Activated CD4-positive, alpha-beta T cell treated with anti-CD3 and anti-CD28 coated beads, Interleukin-2, amount 50 U/mL, for 1 hour (primary cell): ENCODE measurements at places on chromosomes 16 and 17.

DNA sequence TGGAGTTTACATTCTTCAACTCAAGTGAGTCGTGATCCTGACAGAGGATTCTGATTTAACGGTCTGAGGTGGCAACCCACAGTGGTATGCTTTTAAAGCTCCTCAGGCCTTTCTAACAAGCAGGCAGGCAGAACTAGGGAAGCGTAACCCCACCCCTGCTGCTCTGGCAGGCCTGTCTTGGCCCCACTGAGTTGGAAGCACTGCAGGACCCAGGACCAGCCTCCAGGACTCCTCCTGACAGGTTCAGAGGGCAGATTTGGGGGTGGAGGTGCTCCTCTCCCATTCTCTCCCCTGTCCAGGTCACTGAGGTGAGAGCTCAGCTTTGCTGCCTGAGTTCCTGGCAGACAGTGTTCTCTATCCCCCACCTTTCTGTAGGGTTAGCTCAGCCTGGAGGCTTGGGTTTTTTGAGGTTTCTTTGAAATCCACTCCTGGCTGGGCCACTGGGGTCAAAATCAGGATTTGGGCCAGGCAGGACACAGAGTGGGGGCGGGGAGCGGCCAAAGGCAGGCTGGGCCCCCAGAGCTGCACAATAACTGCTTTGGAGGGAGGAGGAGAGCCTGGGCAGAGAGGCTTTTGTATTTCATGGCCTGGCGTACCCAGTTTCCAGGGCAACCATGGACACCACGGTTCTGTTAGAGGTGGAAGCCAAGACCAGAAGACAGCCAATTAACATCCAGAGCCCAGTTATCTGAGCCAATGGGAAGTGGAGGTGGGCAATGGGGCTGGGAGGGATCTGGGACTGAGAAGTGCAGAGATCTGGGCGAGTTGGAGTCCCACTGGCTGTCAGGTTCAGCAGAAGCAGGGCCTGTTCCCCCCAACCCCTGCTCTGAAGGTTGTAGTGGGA is 9.5 kb downstream of the MRPL27 start:
- no peak for DNase-seq

DNA sequence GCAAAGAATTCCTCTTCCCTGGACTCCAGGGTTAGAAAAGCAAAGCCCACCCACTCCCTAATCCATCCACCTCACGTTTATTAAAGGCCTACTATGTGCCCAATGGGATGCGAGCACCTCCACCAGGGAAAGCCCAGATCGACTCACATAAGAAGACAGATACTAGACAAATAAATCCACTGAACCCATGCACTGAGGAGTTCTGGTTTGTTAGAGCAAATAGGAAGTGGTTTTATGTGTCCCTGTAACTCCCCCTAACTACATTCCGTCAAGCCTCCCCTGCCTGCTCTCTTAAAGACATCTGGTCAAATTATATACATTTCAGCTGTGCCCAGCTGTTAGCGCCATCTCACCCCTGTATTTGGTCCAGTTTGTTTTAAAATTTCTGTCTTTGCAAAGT is 218.5 kb upstream of the RPL38 start:
- no peak for DNase-seq

DNA sequence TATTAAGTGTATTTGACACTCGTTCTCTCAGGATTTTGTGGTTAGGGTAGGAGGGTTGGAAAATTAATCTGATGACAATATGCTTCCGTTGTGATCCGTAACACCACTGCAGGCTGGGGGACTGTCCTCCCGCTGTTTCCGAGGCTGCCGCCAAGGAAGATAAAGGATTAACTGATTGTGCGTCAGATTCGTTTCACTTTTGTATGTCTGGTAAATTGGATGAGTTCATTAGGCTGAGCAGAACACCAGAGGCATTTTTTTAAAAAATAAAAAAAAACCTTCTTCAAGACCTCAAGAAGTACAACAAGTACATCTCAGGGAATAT is 486.7 kb upstream of the SALL1 start:
- no peak for DNase-seq

GRCh38 chr16:16139806-16140205 is 83.5 kb downstream of the ABCC6 start:
- no peak for DNase-seq

GRCh38 chr17:60390186-60390585 is 1.7 kb downstream of the USP32 start:
- DNase-seq = no peak

DNA sequence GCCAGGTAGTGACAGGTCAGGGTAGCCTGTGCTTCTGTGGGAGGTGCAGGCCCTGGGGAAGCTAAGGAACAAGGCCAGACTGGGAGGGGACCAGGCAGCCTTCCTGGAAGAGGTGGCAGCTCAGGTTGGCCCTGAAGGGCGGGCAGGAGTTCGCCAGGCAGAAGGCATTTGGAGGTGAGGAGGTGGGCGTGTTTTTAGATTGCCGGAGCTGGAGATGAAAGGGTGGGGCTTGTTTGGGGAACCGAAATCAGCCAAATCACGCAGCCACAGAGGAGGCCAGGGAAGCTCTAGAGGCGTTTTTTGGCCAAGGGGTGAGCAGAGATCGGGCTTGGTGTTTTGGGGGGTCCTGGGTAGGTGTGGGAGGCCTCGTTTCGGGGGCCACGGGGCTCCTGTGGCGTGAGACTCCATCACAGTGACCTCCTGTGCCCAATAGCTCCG is 7.6 kb downstream of the ADCY7 start:
- DNase-seq = peak; percentile 31

GRCh38 chr16:1709356-1709755 is 3.4 kb downstream of the MAPK8IP3 start:
- DNase-seq = no peak

GRCh38 chr16:85550953-85551924 is 61.9 kb upstream of the GSE1 start:
- DNase-seq = no peak

DNA sequence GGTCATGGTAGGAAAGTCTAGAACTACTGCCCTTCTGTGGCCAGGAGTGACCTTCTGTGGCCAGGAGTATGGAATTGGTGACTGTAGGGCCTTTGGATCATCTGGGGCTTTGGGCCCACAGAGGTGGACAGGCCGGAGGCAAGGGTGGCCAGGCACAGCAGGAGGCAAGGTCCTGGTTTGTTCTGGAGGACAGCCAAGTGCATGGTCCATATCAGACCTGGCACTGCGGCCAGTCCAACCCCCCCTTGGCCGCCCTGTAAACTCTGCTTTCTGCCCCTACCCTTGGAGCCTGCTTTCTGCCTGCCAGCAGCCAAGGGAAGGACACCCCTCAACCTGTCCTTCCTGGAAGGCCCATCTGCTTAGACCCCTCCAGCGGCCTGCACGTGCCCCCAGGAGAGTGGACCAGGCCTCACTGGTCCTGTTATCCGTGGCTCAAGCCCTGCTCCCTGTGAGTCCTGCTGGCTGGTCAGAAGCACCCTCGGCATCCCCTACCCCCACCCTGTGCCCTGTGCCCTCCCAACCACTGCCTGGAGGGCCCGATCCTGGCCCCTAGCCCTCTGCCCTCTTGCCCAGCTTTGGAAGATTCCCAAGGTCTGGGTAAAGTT is 2.3 kb upstream of the DCXR start:
- no peak for DNase-seq

DNA sequence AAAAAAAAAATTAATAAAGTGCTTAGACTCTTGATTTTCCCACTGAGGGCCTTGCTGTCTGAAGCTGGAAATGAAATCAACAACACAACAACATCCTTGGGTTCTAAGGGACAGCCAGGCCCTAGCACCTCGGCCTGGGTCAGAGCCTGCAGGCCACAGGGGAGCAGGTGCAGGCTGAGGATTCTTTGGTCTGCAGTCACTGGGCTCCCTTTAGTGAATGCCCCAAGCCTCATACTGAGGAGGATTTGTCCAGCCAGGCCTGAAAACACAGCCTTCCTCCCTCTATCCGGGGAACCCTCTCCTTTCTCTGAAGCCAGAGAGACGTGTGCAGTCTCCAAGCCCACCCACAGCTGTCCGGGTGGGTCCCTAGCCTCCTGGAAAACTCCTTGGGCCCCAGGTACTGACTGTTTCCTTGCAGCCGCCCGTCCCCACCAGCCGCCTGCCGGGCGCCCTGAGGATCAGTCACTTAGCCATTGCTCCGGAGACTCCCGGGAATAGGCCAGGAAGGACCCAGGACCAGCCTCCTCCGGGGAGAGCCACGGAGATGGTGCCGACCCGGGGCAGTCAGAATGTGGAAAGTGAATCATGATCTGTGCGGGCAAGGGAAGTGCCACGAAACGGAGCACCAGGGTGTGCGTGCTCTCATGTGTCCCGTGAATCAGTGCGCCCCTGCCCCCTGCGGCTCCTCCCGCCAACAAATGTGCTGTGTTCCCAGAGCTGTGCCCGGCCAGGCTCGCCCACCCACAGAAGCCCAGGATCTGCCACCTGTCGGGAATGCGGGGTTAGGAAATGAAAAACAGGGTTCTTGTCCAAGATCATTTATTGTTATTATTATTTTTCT is 91.0 kb downstream of the RTN4RL1 start:
- no peak for DNase-seq

GRCh38 chr17:50461550-50462132 is 7.0 kb downstream of the CHAD start:
- no peak for DNase-seq

DNA sequence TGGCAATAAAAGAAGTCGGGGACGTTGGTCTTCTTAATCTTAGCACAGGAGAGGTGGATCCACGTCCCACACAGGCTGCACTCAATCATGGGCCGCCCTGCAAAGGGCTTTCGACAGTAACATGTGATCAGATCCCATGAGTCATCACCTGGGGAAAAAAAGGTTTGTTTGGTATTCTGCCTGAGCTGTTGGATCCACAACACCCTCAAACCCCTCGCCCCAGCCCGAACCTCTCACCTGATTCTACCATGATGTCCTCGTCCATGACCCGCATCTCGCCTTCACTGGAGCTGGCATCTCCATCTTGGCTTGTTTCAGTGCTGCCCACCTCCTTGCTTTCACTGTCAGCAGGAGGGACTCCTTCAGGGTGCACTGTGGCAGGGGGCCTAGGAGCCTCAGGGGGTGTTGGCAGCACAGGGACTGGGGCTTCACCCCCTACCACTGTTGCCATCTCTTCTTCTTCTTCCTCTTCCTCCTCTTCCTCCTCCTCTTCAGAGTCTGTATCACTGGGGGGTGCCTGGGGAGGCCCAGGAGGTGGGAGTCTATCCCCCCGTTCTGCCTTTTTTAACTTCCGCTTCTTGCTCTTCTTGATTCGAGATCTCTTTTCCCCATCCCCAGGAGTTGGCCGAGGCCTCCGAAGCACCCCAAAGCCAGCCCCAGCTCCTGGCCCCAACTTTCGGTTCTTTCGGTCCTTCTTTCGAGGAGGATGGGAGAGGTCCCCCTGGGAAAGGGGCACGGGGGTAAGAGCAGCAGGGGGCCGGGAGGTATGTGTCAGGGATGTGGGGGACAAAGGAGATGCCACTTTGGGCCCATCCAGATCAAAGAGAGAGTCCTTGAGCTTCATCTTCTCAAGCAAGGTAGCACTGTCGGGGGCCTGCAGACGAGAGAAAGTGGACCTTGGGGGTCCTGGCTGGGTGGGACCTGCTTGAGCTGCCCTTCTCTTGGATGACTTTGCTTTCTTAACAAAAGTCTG is 1.7 kb upstream of the DVL2 start:
- DNase-seq = no peak

- DNase-seq = no peak
These were observed 663 bp upstream of the GINS2 start for GRCh38 chr16:85689285-85689949.

GRCh38 chr16:30947859-30948666 is 805 bp upstream of the ORAI3 start:
- no peak for DNase-seq

- DNase-seq = no peak
These were observed 546.2 kb downstream of the WWOX start for GRCh38 chr16:78645657-78646056.

- DNase-seq = no peak
These were observed 18.7 kb downstream of the RAB40B start for GRCh38 chr17:82679586-82680465.
